ENCODE measurements at places on chromosomes 2 and 18.
A peak's percentile ranks its signal among the peaks of the same experiment; 100 is the strongest.

- DNase-seq = no peak
Measured at GRCh38 chr2:28117104-28117596, 226.6 kb downstream of the BABAM2 start.

DNA sequence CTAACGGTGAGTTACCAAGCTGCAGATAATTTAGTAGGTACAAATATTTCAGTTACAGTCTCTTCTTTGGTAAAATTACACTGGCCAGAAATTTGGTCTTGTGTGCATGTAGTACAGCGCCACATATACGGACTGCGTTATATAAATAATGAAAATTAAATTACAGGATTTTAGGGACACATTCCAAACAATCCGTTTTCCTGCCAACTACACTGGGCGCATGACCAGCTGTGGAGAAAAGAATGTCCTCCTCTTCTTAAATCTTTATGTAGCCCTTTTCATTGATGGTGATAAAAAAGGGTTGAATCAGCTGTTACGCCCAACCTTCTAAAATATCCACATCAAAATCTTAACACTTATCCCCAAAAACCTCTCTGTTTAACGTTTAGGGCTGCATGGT, 37.5 kb downstream of the TCF4 start:
- no peak for DNase-seq

- no peak for DNase-seq
Measured at GRCh38 chr2:149278872-149279264, 51.5 kb upstream of the LYPD6 start.

- DNase-seq = no peak
Measured at GRCh38 chr2:106606652-106607051, 119.5 kb downstream of the CD8B2 start.

DNA sequence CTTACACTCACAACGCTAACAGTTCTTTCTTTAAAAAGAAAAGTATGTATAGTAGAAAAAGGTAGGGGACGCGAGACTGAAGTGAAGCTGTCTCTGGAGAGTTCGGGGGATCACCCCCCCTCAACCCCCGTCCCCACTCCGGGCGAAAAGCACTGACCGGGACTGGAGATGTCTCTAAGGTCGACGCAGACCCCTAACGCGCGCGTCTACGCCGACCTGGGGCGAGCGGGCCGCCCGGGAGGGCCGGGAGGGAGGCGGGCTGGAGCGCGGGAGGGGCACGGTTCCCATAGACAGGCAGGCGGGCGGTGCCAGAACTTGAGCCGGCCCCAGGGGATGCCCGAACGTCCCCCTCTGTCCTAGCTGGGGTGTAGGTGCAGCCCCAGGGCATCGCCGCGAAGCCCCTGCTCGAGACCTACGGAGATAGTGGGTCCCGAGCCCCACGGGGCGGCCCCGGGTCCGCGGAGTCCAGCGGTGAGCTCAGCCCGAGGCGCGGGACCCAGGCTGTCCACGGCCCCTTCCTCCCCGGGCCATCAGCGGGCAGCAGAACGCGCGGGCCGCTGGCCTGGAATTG, 82.2 kb downstream of the CHRNA1 start:
- DNase-seq = peak; percentile 42

GRCh38 chr18:42228581-42228980, 273.5 kb downstream of the PIK3C3 start:
- DNase-seq = no peak

GRCh38 chr2:214265991-214266489, 144.8 kb upstream of the VWC2L start:
- no peak for DNase-seq

DNA sequence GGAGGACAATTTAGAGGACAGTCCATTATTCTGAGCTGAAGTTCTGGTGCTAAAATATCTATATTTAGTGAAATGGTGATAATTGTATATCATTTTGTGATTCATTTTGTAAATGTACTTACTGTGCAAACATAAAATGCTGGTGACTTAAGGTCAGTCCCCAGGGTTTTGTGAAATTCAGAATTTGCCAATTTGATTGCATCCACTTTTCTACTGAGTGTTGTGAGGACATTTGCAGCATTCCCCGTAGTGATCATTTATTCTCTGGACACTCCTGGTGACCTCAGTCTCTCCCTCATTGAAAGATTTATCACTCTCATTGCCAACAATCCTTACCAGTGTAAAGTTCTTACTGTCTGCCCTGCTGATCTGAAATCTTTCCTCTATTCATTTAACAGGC, 98.2 kb downstream of the SOCS6 start:
- DNase-seq = no peak
